Activated CD8-positive, alpha-beta memory T cell treated with anti-CD3 and anti-CD28 coated beads for 36 hours (primary cell): ENCODE measurements at places on chromosomes 4 and X. TPM values are rescaled to one million over a fixed set of nuclear protein-coding genes. Genes with fewer than 3 reads are reported as not detected.

Gene STS
- total RNA-seq: 1.9 TPM

Gene PABPC4L
- not detected for total RNA-seq

Gene PPBP
- total RNA-seq: not detected

Gene SATL1
- total RNA-seq: not detected

Gene SMIM43
- not detected for total RNA-seq
